ENCODE measurements at places on chromosomes 5 and 9. TPM values are rescaled to one million over a fixed set of nuclear protein-coding genes. Genes with fewer than 3 reads are reported as not detected.

- DNase-seq: no peak
Measured at GRCh38 chr5:62627121-62627520, 48.5 kb downstream of the LRRC70 start.

DNA sequence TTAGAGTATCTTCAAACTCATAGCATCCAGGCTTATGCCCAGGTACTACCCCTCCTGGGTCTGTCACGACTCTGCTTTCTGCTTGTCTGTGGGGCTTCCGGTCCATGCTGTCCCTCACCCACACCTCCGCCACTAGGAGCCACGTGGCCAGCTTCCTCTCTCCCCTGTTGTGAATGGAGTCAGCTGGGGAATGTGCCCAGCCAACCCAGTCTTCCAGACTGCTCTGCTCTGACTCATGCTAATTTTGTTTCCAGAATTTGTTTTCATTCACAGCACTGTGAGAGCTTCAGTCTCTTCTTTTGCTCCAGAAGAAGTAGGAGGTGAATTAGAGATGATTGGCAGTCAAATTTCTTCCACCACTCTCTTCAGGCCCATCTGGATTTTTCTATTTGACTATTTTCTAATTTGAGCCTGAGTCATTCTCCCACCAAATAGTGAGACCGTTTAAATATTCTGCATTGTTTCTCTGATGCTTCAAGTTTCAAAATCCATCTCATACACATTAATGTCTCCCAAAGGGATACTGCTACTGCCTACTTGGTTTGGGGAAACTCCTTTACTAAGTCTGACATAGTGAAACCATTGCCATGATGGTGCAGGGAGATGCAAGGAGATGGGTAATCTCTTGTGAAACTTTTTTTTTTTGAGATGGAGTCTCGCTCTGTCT lies 424.1 kb upstream of the KIF2A start:
- DNase-seq: peak; percentile 28

DNA sequence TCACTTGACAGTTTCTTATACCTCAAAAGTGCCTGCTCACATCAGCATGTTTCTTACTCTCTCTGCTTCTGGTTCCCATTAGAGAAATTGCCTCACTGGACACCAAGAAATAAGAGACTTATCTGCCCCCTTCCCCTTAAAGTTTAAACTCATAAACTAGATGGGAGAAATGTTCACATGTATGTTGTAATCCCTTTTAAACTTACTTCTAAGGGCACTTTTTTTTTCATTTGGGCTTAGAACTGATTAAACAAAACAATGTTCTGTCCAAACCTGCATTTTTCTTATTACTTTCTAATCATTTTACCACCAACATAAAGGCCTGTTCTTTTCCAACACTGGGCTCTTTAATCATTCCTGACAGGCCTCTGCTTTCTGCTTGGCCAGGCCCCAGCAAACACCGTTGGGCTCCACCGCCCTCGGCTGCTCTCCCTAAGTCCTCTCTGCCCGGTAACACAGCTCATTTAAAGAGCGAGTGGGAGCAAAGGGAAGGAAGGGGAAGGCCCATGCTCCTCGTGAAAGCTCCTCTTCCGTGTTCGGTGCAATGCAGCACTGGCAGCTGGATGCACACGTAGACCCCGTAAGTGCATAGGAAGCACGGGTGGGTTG lies 53.4 kb downstream of the ROR2 start:
- peak; percentile 75 for DNase-seq

DNA sequence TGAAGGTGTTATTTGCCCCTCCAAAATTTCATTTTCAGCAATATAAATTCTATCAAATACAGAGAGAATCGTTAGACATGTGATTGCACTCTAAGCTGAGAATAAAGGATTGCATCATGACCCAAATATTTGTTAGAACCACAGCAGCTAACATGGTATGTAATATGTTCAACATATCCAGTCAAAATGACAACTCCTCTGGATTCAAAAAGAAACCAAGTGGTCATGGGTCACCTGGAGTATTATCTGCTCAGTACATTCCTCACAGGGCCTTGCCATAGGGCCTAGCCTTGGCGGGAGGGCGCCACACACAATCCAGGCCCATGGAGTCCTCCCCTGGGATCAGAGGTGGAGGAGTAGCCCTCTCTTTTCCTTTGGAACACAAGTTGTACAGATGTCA lies 179.2 kb downstream of the HSD17B3 start:
- no peak for DNase-seq

GRCh38 chr5:55096182-55096581 lies 6.3 kb upstream of the GZMA start:
- no peak for DNase-seq

DNA sequence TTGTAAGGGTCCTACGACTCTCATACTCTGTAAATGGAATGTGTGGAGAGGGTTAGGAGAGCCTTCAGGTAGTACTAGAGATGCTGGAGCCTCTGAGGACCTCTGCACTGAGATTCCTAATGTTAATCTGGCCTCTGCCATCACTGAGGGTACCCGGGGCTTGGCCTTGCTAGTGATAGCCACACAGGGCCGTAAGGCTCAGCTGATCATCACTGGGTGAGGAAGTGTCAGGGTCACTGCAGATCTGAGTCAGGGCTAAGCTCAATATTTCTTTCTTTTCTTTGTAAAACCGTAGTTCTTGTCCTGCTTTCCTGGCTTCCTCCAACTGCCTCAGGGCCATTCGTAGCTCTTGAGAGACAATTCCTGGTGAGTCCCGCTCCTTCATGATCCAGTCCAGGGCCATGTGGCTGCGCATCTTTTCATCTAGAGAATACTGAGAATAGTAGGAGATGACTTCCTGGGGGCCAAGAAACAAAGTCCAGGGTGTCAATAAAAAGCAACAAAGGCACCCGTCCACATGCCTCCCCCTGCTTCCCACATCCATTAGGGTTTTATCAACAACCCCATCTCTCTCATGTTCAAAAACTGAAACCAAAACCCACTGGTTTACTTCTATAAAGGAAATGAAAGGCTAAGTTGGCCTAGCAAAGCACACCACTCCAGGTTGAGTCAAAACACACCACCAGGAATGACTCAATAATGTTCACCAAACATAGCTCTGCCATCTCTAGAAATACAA lies 47.7 kb downstream of the LIX1 start:
- no peak for DNase-seq

DMRT3 gene
- not detected for total RNA-seq

CATSPER3 gene
- total RNA-seq: 1.1 TPM
